ENCODE measurements at places on chromosomes 3 and 15.

GRCh38 chr15:78065284-78065872, 12.1 kb downstream of the TBC1D2B start:
- DNase-seq = peak; percentile 89

DNA sequence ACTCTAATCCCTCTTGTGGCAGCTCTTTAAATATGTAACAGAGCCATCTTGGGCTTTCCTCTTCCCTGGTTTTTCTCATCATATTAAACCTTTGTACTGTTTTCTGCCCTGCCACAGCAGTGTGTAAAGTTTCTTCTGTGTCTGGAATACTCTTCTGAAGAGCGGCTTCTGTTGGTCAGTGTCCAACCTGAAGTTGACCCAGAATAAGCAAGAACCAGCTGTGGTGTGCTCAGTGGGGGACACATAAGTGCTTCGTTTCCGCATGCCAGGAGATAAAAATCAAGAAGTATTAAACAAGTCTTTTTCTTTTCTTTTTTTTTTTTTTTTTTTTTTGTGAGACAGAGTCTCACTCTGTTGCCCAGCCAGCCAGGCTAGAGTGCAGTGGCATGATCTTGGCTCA, 173.2 kb upstream of the CHRM5 start:
- DNase-seq = no peak

DNA sequence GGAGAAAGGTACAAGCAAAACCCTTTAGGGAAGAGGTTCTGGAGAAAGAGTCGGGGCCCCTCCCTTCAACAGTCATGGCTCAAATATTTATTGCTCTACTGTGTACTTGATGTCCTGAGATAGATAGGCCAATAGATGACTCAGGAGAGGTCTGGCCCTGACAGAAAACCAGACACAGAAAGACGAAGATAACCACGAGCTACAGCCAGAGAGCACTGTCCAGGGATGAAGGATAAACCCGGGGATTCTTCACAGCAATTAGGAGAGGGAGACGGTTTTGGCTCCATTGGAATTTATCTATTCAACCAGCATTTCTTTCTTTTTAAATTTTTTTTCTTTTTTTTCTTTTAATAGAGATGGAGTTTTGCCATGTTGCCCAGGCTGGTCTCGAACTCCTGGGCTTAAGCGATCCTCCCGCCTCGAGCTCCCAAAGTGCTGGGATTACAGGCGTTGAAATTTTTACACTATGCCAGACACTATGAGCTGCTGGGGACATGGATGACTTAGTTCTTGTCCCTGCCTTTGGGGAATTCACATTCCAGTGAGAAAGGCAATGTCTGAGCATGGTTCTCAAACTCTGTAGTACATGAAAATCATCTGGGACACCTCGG, 4.6 kb upstream of the CIDEC start:
- no peak for DNase-seq

DNA sequence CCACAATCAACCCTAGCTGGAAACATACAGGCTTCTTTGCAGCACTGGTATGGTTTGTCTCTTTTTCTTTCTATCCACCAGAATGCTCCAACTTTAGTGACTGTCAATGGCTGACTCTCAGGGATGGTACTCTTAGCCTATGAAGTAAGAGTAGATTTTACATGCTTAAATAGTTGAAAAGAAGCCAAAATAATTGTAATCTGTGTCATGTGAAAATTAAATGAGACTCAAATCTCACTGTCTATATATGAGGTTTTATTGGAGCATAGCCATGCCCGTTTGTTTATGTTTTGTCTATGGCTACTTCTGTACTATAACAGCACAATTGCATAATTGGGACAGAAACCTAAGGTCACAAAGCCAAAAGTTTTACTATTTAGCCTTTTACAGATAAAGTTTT, 29.1 kb upstream of the PDZRN3 start:
- DNase-seq = no peak

- DNase-seq = no peak
These were observed 295.6 kb downstream of the ZBBX start for GRCh38 chr3:167084545-167084944.

- peak; percentile 17 for DNase-seq
These were observed 30.9 kb upstream of the ATP1B3 start for GRCh38 chr3:141845407-141846049.

DNA sequence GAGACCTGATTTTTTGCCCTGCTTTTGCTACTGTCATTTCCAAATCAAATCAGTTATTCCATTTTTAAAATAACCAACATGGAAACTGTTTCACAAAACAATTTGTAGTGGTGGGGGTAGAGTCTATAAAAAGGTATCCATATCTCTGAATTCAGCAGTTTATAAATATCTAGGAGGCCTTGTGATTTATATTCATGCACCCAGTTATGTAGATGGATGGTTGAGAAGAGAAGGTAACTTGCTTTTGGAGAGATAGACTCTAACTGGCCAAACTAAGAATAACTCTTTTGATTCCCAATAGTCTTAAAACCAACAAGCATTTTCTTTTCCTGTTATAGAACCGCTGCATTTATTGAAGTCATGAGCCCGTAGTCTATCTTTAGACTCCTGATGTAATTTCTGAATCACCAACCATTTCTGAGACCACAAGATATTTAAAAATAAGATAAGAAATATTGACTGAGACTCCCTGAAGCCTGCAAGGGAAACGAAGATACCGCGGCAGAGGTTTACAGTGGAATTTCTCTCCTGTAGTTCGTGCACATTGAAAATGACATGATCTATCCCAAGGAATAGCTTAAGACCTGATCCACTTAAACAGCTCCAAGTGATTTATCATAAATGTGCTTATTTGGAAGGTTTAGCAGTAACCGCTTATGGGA, 68.5 kb downstream of the SAMMSON start:
- DNase-seq = no peak

DNA sequence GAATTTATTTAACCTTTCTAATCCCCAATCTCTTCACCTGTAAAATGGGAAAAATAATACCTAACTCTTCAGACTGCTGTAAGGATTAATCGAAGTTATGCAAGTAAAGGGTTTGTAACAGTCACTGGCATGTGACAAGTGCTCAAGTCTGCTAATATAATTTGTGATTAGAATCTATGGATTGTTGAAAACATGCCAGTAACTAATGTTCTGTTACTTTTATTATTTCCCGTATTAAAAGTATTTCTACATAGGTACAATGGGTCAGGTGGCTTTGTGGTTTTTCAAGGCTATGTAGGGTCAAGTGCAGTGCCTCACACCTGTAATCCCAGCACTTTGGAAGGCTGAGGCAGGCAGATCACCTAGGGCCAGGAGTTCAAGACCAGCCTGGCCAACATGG, 29.4 kb downstream of the ULK4 start:
- no peak for DNase-seq

GRCh38 chr3:8575364-8576104, 69.1 kb downstream of the SSUH2 start:
- no peak for DNase-seq

- no peak for DNase-seq
These were observed 293.6 kb downstream of the GAP43 start for GRCh38 chr3:115916866-115917265.

DNA sequence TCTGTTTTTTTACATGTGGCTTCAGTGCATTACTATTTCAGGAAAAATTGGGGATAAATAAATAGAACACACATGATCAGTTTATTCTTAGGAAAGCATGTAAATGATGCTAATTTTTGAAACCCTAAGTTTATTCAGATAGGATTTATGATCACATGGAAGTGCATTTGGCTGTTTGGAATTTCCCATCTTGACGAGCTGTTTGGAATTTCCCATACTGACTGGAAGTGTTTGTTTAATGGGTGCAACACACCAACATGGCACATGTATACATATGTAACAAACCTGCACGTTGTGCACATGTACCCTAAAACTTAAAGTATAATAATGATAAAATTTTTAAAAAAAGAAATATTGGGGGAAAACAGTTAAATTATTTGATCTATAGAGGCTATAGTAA, 79.5 kb downstream of the COL6A6 start:
- DNase-seq = no peak

DNA sequence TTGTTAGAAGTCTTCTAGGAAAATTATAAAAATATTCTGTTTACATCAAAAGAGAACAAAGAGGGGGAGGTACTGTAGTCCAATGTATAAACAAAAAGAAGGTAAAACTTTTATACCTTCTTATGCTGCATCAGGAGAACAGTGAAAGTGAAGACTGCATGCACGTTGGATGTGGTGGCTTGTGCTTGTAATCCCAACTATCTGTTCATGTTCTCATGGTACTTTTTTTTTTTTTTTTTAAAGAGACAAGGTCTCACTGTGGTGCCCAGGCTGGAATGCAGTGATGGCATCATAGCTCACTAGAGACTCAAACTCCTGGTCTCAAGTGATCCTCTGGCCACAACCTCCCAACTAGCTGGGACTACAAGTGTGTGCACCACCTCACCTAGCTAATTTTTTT, 4.2 kb downstream of the SEC62 start:
- DNase-seq = no peak

DNA sequence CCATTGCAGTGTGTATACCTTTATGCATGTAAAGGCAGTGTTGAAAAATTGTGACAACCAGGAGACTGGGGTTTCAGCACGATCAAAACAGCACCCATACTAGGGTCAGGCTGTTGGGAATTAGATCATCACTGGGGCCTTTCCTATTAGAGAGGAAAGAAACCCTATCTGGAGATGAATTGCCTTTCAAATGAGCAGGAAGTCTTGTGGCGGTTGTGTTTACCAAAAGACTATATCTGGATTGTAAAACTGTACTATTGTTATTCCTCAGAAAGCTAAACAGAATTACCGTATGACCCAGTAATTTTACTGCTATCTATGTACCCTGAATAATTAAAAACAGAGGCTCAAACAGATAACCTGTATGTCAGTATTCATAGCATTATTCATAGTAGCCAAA, 10.1 kb downstream of the UBE2E1 start:
- no peak for DNase-seq

DNA sequence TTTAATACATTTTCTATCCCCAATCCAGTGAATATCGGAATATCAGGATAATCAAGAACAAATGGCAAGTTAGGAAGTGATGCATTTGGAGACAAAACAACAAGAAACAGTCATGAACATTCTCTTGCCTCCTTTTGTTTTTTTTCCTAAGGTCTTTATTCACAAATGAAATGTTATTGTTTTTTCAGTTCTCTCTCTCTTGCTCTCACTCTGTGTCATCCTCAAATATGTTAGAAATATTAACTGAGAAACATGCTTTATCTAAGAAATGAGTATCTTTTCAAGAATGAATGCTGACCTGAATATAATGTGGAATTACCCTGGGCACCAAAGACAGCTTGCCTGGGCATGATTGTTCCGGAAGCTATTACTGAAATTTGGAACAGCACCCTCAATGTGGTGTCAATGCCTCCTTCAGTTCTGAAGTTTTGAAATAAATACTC, 51.3 kb downstream of the RBMS3 start:
- no peak for DNase-seq

DNA sequence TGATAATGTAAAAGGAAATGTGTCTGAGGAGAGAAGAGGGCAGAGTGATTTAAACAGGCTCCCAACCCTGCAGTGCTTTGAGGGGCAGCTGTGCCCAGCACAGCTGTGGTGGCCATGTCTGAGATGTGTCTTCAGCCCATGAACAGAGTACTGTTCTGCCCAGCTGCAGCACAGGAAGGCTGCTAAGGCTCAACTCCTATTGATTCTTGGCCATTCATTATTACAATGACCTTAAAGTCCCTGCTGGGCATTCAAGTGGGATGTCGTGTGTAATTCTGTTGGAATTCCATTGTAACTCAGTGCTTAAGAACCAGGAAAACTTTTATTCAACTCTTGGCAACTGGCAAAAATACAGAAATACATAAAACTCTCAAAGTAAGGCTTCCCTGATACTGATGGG, 229.3 kb downstream of the MCTP2 start:
- peak; percentile 14 for DNase-seq

DNA sequence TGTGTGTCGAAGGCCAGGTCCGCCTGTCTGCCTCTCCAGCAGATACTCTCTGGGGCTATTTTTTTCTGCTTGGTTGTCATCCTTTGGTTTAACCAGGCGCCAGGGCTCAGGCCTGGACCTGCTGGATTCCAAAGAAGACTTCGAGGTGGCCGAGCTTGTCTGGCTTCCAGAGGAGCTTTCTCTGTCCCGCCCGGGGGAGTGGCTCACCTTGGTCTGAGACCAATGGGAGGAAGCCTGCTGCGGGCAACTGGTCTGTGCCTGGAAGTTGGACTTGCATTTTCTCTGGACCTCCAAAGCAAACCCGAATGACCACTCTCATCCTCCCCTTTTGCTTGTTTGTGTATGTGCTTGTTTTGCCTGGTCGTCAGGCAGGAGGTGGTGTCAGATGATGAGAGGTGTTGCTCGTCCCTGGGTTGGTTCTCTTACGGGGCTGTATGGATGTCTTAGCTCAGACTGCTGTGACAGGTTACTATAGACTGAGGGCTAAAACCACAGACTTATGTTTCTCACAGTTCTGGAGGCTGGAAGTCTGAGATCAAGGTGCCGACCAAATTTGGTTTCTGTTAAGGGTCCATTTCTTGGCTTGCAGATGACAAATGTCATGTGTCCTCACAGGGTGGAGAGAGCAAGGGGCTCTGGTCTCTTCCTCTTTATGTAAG, 19.3 kb downstream of the IGF1R start:
- no peak for DNase-seq

- DNase-seq = no peak
These were observed 1064.1 kb downstream of the DIPK2A start for GRCh38 chr3:145035682-145036081.

DNA sequence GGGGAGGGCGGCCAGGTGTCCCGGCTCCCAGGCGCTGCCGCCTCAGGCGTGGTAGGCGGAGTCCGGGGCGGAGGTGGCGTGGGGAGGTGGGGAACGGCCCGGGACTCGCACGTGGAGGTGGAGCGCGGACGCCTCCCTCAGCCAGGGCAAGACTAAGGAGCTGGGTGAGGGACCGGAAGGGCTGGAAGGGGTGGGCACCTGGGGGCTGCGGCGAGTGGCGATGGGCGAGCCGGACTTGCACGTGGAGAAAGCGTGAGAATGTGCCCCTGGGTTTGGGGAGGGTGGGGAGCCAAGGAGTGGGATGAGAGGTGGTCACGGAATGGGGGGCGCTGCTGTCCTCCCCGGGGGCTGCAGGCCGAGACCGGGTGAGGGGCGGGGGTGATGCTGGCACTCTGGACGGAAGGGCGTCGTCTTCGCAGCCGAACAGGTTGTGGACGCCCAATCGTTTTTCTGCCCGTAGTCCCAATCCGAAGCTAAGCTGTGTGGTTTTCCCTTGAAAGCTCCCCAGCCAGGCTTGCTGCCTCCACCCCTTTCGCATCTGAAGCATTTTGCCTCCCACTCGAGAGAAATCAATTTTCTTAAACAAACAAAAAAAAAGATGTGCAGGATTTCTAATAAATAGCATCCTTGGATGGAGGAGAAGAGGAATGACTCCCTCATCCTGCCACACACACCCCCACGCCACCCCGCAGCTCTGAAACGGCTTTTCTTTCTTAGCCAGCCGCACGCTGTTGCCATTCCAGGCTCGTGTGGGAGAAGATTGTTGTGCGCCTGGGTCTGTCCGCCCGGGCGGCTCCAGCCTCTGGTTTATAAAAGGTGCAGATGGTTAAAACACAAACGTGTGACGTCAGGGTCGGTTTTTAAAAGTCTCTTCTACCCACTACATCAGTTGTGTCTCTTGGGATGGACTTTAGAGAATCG, 62.5 kb upstream of the ANKRD28 start:
- peak; percentile 61 for DNase-seq
